ENCODE measurements at places on chromosomes 13 and 19.

- DNase-seq: no peak
Measured at GRCh38 chr13:87536899-87537298, 134.3 kb upstream of the SLITRK5 start.

DNA sequence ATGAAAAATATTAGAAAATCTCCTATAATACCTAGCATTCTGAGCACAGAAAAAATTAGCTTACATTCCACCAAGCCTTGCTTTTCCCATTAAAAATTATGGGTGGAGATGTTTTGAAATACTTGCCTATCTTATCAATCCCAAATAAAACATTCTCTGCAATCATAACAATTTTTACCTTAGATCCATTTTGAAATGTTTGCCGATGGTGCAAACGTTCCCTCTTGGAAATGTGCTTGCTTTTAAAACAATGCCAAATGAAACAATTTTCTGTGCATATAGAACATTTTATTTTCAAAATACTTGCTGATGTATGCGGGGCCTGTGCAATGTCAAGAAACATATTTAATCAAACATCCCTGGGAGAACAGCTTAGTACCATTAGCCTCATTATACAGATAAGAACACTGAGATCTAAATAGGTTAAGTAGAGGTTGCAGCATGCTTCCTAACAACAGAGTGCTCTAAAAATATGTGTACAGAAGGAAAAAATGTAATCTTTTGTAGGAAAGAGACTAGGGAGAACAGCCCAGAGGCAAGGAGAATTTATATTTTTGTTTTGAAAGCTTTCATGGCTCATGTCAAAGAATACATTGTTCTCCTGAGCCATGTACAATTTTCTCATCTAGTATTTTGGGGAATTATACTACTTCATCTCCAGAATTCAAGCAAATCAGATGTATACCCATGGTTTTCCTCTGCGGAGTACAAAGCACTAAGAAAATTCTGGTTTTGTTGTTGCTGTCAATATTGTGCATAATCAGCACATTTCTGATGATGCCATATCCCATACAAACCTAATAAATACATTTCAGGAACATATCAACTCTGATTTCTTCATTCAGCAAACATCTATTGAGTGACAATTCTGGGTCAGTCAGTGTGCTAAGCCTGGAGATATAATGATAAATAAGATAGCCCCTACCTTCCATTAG lies 25.9 kb upstream of the FNDC3A start:
- DNase-seq: no peak

DNA sequence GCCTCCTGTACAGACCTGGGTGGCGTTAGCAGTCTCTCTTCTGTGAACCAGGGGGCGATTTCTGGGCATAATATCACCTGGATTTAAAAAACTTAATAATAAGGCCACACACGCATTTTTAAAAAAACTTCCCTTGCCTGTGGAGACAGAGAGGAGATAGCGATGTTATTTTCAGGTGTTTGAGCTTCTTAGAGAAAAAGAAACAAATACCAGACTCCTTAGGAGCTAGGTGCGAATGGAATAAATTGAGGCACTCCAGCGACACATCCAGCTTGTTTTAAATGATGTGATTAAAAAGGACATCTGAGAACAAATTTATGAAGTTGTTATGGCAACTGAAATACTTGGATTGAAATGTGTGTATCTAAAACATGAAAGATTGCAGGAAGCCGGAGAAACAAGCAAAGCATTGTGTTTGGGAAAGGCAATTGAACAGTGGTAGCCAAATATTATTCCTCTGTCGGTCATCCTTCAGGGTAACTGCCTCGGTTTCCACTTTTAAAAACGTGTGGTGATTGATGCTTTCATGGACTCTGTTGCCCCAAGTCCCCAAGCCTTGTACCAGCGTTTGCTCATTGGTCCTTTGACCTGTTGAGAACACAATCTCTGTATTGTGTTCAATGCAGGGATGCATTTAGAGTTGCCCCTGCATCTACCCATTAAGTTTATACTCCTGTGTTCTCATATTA lies 158.7 kb downstream of the TM9SF2 start:
- no peak for DNase-seq

DNA sequence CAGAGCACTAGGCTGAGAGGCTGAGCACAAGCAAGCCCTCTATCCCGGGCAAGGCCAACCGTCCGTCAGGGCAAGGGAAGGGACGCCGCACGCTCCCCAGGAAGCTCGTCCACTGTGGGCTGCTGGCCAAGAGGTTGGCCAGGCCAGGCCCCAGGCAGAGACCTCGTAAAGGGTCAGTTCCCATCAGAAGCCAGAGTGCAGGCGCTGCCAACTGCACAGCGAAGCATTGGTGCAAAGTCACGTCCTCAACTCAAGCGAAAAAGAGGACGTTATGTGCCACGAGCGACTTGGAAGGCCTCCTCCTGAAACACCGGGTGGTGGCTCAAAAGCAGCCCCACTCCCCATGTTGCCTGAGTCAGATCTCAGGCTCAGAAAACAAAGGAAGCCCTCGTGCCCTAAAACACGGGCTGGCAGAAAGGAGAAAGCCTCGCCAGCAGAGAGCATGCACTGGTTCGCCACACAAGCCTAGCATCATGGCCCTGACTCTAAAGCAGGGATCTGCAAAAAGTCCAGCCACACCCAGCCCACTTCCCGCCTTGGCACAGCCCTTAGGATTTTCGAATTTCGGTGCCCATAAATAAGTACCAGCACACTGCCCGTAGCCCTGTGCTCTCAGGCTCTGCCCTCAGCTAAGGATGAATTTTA lies 4.7 kb downstream of the AKAP8 start:
- no peak for DNase-seq

GRCh38 chr19:14004619-14005348 lies 1.3 kb downstream of the RFX1 start:
- DNase-seq: no peak

GRCh38 chr19:57599377-57599760 lies 316 bp upstream of the ZNF530 start:
- no peak for DNase-seq

DNA sequence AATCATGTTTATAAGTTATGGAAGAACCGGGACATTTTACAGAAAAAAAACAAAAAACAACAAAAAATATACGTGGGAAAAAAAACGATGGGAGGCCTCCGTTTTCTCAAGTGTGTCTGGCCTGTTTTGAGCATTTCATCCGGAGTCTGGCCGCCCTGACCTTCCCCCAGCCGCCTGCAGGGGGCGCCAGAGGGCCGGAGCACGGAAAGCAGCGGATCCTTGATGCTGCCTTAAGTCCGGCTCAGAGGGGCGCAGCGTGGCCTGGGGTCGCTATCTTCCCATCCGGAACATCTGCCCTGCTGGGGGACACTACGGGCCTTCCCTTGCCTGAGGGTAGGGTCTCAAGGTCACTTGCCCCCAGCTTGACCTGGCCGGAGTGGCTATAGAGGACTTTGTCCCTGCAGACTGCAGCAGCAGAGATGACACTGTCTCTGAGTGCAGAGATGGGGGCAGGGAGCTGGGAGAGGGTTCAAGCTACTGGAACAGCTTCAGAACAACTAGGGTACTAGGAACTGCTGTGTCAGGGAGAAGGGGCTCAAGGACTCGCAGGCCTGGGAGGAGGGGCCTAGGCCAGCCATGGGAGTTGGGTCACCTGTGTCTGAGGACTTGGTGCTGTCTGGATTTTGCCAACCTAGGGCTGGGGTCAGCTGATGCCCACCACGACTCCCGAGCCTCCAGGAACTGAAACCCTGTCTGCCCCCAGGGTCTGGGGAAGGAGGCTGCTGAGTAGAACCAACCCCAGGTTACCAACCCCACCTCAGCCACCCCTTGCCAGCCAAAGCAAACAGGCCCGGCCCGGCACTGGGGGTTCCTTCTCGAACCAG lies 1.8 kb upstream of the APOE start:
- DNase-seq: peak; percentile 59

- DNase-seq: no peak
Measured at GRCh38 chr13:113413178-113413897, 40.0 kb downstream of the ADPRHL1 start.

DNA sequence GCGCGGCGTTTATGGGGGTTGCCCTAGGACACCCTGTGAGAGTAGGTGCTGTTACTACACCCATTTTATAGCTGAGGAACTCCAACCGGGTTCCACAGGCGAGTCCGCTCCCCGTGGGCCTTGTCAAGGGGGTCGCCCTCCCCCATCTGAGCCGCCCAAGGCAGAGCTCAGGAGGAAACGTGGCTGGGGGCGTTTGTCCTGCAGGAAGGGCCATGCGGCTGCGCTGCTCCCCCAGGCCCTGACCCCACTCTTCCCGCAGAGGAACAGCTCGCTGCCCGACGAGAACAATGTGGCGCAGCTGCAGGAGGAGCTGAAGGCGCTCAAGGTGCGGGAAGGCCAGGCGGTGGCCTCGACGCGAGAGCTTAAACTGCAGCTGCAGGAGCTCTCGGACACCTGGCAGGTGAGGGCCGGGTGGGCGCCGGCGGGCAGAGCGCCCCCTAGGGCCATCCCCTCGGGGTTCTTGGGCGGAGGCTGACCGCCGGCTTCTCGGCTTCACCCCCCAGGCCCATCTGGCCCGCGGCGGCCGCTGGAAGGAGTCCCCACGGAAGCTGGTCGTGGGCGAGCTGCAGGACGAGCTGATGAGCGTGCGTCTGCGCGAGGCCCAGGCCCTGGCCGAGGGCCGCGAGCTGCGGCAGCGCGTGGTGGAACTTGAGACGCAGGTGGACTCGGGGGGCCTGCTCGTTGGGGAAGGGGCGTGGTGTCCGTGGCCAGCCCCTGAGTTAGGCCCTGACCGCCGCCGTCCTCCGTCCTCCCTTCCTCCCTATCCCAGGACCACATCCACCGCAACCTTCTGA lies 12.4 kb downstream of the PRR36 start:
- DNase-seq: no peak

GRCh38 chr19:9342610-9343304 lies 18.8 kb downstream of the ZNF559 start:
- no peak for DNase-seq

- DNase-seq: no peak
Measured at GRCh38 chr13:111973605-111974340, 93.2 kb upstream of the SOX1 start.

DNA sequence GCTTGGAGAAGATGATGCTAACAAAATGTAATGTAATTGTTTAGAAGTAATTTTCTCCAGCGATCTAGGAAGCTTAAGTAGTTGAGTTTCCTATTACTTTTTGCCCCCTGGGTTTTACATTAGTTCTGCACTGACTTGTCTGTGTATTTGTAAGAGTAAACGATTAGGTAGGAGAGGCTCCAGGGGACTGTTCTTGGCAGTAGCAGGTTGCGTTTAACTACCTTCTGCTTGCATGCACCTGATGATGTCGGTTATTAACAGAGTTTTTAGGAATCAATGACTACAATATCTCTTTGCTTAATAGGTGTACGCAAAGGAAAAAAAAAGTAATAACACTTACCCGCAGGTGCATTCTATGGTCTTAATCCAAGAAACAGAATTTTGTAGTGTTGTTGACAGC lies 18.3 kb upstream of the UGGT2 start:
- DNase-seq: no peak

DNA sequence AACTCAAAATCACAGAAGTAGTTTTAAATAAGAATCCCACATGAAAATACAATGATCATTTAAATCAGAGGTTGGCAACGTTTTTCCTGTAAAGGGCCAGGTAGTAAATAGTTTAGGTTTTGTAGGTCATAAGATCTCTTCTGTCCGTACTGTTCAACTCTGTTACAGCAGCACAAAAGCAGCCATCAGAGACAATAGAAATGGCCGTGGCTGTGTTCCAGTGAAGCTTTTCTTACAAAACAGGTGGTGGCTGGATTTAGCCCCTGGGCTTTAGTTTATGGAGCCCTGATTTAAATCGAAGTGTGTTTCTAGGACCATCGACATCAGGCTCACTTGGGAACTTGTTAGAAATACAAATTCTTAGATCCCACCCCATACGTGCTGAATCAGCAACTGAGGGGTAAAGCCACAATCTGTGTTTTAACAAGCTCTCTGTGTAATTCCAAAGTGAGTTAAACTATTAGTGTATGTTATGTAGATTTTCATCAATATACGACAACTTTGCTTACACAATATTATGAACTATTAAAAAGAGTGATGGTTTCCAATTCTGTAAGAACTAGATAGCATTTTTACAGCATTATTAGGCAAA lies 54.8 kb upstream of the MIR17HG start:
- no peak for DNase-seq

DNA sequence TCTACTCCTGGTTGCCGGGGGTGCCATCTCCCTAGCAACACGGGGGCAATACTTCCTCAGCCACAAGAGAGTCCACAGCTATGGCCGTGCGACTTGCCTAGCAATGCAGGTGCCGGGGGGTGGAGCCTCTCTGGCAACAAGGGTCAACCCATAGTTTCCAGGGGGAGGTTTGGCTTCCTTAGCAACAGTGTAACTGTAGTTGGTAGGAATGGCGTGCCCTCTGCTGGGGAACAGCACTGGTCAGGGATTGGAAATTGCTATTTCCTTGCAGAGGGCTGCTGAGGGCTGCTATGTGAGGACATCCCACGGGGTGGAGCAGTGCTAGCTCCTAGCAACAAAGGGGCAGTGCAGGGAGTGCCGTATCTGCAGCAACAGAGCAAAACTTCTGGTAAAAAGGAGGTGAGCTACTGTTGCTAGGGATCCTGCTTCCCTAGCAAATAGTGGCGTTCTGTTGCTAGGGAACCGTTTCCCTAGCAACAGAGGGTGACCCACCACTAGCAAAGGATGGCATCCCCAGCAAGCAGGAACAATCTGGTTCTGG lies 7.0 kb upstream of the TMC4 start:
- DNase-seq: peak; percentile 71

DNA sequence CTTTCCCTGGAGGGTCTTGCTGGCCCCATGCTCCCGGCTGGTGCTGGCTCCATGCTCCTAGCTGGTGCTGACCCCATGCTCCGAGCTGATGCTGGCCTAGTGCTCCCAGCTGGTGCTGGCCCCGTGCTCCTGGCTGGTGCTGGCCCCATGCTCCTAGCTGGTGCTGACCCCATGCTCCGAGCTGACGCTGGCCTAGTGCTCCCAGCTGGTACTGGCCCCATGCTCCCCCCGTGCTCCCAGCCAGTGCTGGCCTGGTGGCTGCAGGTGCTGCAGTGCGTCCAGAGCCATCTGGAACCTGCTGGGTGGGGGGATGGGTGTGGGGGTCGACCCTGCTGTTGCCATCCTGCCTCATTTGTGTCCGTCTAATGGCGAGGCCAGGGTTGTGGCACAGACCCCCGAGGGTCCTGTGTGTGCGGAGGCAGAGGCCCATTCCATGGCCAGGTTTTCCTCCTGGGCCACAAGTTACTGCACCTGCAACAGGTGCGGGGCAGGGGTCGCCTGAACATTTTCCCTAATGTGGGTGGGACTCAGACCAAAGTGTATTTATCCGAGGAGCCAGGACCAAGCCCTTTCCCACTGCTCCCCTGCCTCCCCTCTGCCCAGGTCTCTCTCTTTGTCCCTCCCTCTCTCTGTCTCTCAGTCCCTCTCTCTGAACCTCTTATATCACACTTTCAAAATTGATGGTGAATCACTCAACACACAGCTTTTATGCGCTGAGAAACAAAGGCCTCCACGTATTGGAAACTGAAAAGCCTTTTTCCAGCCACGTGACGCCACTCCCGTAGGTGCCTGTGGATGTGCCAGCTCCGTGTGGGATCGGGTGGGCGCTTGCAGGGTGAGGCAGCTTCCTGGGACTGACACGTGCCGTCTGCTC lies 45.1 kb downstream of the MCF2L start:
- DNase-seq: no peak

Measured in iris pigment epithelial cell (primary cell).